ENCODE measurements at places on chromosomes 5 and 9.

DNA sequence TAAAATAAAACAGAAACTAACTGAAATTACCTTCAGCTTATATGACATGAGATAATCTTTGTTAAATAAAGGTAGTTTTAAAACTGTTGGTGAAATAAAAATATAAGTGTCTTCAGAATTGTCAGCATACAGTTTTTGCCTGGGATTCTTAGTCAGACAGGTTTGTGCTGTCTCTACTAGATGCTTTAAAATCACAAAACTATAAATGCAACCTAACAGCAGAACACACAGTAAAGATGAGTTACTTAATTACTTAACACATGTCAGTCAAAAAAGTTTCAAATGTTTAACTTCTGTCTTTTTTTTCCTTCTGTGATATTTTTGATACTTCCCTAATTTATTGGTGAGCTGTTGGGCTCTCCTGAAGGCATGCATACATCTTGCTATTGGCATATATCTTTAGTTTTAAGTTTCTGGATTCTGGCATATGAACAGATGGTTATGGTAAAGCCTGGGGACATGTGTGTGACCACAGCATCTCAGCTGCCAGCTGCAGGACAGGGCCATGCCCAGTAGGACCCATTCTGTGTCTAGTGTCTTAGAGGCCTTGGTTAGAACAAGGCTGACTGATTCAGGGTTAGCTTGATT is 231.1 kb upstream of the NUDT12 start:
- DNase-seq, result no peak

- peak; percentile 90 for DNase-seq
Observed at GRCh38 chr5:91194824-91195381, 188.2 kb downstream of the ARRDC3 start.

- no peak for DNase-seq
Observed at GRCh38 chr5:113451797-113452196, 17.0 kb upstream of the TSSK1B start.

- DNase-seq, result no peak
Observed at GRCh38 chr9:20250791-20251190, 371.5 kb downstream of the MLLT3 start.

DNA sequence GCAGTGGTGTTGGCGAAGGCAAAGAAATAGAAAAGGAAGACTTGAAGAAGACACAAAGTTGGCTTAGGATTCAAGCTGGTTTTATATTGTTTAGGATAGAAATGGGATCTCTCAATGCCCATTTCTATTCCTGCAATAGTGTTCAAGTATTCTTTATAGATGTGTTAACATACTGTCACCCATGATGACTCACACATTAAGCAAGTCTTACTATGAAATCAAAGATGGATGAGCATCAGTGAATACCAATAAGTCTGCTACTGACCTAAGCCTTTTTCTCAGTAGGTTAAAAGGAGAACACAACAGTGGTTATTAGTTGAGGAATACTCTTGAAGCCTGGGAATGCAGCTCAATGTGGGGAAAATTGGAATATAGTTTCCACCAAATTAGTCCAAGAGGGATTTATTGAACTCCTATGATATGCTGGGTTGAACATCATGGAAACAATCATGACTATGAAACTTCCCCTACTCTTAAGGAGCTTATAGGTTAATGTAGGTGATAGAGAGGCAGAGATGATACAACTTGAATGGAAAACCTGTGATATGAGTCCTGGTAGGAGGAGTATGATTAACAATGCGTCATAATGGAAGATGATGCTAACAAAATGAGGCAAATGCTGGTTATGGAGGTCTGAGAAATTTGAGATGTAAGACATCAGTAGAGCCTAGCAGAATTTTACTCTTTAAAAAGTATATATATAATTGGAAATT is 417.1 kb upstream of the DAP start:
- no peak for DNase-seq

DNA sequence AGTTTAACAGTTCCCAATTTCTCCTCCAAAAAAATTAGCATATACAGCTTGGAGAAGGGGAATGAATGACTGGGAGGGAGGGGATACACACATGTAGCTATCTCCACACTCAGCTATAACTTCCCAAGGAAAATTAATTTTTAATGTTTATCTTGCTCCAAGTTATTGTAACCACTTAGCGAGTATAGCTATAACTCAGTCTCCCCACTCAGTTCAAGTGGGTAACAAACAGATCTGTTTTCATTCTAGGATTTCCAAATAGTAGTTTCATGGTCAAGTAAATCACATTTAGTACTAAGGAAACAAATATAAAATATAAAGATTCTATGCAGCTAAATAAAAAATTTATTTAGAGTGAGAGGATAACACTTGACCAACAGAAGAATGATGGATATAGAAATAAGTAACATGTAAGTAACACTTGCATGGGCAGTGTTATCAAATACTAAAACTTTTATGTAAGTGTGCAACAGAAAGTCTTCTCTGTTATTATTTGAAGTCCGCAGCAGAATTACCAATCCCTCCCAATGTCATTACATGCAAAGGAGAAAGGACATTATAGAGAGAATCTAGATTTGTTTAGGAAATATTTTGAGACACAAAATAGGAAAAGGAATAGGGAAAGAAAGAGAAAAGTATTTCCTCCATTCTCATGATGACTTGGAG is 10.2 kb upstream of the NFIB start:
- no peak for DNase-seq

- DNase-seq, result no peak
Observed at GRCh38 chr9:14654932-14655331, 38.3 kb downstream of the ZDHHC21 start.

GRCh38 chr5:139091439-139092156 is 106.6 kb downstream of the SIL1 start:
- no peak for DNase-seq

DNA sequence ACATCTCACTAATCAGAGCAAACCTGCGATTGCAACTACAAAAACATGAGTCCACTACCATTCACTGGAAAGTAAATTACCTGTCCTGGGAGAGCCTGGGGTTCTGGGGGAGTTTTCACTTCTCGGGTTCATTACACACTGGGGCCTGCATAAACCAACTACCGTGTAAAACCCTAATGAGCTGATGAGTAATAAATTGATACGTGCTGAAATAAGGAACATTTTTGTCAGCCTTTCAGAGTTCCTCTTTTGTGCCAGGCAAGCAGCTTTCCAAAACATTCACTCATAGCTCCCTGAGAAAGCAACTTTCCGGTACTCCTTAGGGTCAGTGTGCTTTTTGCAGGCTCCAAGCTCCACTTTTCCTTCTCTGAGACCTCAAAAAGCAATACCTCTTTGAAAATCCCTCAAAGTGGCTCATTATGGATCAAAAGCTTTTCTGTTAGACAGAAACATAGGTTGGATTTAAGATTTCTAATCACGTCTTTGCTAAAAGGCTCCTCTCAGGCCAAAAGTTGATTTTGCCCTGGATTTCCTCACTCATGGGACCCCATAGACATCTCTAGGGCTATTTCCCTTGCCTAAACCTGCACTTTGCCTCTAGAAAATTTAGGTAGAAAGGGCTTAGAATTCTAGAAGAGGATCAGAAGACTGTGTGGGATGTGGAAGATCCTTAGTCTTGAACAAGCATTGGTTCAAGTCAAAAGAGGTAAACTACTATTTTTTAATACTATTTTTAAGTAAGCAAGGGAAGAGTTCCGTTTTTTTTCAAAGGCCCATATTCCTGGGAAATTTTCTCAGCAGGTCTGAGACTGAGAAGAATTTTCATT is 74.8 kb downstream of the ST8SIA4 start:
- DNase-seq, result no peak

DNA sequence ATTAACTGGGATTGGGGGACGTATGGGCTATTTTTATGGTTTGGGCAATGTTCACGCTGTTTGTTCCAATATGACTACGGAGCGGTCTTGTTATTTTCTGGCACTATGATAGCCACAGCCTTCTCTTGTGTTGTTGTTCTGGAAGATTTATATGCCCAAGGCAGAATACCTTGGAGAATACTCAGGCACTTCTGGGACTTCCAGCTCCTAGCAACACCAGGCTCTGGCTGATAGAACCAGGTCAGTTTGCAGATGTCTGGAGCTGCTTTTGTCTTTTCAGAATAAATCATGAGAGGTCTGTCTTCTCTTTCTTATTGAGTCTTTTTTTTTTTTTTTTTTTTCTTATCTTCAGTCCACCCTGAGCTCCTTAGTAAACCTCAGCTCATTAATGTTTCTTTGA is 262.5 kb downstream of the MED10 start:
- no peak for DNase-seq

- DNase-seq, result no peak
Observed at GRCh38 chr5:57824047-57824446, 341.4 kb upstream of the ACTBL2 start.

GRCh38 chr5:116037236-116037822 is 5.1 kb downstream of the ARL14EPL start:
- no peak for DNase-seq

- DNase-seq, result no peak
Observed at GRCh38 chr9:85743275-85744128, 1.7 kb upstream of the AGTPBP1 start.

DNA sequence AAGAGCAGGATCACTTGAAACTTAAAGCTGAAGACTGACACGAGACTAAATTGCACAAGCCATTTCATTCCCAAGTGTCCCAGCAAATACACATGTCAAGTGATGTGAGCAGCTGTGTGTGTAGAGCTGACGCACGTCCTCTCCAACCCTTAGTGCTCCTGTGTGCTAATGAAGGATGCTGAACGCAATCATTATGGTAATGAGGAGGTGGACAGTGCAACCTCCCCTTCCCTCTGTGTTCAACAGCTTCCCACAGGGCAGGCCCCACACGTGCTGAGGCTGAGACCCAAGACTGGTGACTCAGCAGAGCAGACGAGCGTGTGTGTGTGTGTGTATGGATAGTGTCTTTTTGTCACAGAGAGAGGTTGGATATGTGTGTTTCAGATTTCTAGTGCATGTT is 702.1 kb downstream of the SEMA5A start:
- peak; percentile 65 for DNase-seq

DNA sequence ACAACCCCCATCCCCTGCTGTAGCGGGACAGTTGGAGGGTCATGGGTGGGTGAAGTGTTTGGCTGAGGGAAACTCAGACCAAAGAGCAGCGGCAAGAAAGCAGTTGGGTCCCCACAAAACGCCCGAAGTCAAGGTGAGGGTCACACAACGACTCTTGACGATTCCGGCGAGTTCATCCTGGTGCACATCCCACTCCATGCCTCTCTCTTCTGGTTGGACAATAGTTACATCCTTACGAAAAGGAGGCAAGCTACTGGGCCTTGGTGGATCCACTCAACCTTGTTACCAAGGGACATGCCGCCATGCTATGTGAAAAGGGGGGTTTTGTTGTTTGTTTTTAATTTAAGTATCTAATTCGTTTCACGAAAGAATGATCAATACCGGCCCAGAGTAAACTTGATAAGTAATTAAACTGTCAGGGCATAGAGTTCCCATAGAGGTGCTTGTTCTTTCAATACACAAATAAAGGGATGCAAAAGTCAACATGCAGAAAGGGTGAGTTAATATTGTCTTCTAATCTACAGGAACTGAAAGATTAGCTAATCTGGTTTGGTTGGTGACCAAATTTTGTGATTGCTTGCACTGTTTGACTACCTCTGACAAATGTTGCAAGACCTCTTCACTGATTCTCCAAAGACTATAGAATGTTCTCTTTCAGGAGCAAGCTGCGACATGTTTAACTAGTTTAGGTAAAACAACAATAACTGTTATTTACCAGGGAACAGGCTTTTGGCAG is 732 bp upstream of the SMIM15 start:
- DNase-seq, result peak; percentile 41

- no peak for DNase-seq
Observed at GRCh38 chr5:14351086-14351661, 208.0 kb downstream of the TRIO start.

DNA sequence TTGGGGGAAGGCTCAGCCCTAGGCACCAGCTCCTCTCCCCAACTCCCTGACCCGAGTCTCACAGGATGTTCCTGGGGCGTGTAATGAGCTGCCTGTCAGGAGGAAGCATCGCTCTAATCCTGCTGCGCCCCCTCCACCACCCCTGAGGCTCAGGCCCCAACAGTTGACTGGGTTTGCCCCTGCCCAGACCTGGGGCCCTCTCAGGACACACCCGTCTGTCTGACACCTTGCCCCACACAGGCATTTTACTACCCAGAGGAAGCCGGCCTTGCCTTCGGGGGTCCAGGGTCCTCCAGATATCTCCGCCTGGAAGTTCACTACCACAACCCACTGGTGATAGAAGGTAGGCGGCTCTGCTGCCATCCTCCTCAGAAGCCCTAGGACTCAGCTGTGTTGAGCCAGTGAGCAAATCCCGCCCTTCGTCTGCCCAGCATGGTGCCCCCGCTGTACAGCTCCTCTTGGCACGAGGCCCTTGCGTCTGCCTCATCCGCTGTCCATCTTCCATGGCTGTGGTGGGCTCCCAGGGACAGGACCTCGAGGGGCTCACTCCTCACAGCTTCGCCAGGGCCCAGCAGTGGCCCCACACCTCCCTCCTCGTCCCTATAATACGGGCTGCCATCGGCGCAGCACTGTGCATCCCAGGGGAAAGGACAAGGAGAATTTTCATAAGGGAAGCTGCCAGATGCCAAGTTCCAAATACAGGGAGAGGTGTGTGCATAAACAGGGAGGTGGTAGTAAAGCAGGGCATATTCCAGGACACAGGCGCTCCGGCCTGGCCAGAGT is 8.0 kb downstream of the DBH start:
- DNase-seq, result no peak

DNA sequence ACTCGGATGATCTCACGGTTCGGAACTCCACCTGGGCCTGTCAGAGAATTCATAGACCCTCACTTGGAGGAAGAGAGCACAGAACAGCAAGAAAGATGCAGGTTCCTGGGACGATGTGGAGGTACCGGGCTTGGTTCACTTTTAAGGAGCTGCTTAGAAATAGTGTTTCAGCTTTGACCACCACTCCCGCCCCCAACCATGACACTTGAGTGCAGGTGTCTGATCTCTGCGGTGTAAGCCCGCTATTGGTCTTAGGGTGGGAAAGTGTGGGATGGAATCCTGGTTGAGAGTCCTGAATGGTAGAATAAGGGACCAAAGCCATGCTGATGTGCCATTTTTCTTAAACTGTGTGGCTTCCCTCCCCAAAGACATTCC is 97.2 kb upstream of the LMX1B start:
- no peak for DNase-seq
